ENCODE measurements at places on chromosomes 5 and 9. TPM values are rescaled to one million over a fixed set of nuclear protein-coding genes. Genes with fewer than 3 reads are reported as not detected.

Gene ARID3C
- 0.15 TPM for total RNA-seq

Gene RHOBTB3
- total RNA-seq, result 61.5 TPM

Gene MACROH2A1
- 144 TPM for total RNA-seq

Gene TAF11L5
- not detected for total RNA-seq

Gene RC3H2
- total RNA-seq, result 66.9 TPM

Gene KCNMB1
- not detected for total RNA-seq

Gene FAM221B
- total RNA-seq, result not detected

Gene OGN
- total RNA-seq, result under 0.01 TPM

Gene NDUFB6
- total RNA-seq, result 52.7 TPM

Gene GAS1
- total RNA-seq, result 20.1 TPM

Gene NINJ1
- 108 TPM for total RNA-seq

Gene SH2D3C
- 1.3 TPM for total RNA-seq

Gene SHROOM1
- total RNA-seq, result 1.4 TPM

Gene SPINK13
- total RNA-seq, result not detected

Gene SAXO1
- not detected for total RNA-seq

Gene DMRT3
- total RNA-seq, result not detected

Gene LHFPL2
- 79.3 TPM for total RNA-seq

Gene CCDC107
- 9.9 TPM for total RNA-seq

Gene STING1
- total RNA-seq, result 26.2 TPM
